ENCODE measurements at places on chromosomes 13 and 19.

DNA sequence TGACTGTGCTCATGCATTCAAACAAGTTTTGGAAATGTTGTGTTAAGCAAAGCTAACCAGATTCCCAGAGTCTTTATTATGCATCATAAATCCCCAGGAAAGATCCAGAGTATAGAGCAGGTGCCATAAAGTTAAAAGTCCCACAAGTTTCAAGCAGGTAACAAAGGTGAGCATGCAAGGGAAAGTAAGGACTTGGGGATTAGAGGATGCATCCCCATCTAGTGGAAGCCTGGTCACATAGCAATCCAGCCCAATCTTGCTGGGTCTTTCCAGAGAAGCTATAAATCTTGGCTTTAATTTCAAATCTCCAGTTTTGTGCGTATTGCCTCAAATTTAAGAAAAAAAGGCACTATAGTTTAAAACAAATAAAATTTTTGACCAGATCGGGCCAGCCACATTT is 72.7 kb downstream of the ZNF254 start:
- no peak for DNase-seq

DNA sequence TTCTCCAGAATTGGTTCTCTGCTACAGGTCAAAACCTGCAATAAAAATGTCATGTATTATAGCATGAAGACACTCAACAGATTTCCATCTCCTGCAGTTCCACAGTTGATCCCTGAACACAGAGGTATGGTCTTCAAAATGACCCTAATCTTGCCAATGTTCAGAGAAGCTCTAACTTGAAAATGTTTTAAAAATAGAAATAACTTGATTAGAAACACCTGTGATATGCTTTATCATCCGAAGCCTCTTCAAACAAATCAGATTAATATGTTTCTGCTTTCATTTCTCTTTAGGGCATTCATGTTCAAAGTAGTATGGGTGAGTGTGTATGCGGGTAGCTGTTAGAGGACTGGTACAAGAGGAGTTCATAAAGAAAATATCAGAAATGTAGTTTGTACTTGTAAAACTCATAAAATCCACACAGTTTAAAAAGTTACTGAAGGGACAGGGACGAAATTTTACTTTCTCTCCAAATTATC is 60.4 kb downstream of the KCNRG start:
- DNase-seq: no peak

DNA sequence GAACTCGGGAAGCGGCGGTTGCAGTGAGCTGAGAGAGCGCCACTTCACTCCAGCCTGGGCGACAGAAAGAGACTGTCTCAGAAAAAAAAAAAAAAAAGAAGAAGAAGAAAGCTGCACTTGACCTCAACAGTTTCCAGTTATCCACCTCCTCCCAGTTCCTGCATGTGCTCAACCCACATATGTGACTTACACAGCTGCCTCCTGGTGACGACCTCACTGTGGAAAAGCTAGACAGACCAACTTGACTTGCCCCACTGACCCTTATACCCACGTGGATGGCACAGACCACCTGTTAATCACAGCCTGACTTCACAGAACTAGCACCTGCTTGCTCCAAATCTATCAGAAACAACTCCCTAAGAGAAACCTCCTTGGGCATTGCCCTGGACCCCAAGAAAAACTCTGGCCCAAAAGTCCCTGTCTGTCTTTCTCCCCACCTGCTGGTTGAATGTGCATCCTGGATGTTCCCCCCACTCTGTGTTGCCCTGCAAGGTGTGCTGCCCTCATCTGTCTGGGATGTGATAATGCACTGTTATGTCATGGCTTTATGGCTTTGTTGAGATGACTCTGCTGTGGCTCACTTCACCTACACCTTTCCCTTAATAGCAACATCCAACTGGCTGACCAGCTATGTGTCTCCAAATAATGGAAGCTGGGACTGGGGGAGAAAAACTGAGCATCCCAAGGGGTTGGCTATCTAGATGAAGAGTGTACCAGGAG is 2.8 kb downstream of the ZNF20 start:
- no peak for DNase-seq

DNA sequence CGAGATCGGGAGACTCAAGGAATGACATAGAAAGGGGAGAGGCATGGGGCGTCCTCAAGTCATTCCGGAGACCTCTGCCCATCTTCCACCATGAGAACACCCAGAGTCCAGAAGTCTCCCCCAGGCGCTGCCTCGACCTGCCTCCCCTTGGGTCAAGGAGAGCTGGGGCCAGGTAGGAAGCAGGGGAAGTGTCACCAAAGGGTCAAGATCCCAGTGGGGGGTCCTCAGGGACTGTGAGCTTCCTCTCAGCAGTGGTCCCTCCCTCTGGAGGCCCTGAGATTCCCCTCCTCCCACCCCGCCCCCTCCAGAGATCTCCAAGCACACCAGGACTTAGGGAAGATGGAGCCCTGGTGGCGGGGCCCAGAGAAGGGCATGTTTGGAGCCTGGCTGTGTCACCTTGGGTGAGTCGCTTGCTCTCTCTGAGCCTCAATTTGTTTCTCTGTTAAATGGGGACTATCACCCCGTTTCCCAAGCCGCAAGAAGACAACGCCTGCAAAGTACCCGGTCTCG is 919 bp downstream of the DACT3 start:
- DNase-seq: no peak

DNA sequence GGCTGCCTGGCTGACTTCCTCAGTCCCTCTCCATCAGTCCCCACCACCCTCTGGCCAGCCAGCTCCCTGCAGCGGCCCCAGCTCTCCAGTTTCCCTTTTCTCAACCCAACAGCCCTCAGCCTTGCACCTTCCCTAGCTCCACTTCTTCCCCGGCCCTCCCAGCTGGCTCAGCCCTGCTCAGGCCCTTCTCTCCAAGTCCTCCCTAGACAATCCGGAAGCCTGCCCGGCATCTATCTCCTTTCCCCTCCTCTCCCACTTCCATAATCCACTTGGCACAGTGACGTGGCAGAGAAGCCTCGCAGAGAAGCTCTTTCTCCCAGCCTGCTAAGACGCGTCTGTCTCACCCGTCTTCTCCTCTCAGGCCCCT is 1.1 kb downstream of the UBXN6 start:
- DNase-seq: no peak

- no peak for DNase-seq
Observed at GRCh38 chr19:58196901-58197616, 14.2 kb downstream of the ZNF274 start.

All from stimulated activated CD4-positive, alpha-beta T cell treated with anti-CD3 and anti-CD28 coated beads, Interleukin-1b, Interleukin-23, amount 100 ng/mL, for 1 hour (primary cell).